HCT116 (cell line): ENCODE measurements at places on chromosomes 13 and 19. TPM values are rescaled to one million over a fixed set of nuclear protein-coding genes. Genes with fewer than 3 reads are reported as not detected.
A peak's percentile ranks its signal among the peaks of the same experiment; 100 is the strongest.

DNA sequence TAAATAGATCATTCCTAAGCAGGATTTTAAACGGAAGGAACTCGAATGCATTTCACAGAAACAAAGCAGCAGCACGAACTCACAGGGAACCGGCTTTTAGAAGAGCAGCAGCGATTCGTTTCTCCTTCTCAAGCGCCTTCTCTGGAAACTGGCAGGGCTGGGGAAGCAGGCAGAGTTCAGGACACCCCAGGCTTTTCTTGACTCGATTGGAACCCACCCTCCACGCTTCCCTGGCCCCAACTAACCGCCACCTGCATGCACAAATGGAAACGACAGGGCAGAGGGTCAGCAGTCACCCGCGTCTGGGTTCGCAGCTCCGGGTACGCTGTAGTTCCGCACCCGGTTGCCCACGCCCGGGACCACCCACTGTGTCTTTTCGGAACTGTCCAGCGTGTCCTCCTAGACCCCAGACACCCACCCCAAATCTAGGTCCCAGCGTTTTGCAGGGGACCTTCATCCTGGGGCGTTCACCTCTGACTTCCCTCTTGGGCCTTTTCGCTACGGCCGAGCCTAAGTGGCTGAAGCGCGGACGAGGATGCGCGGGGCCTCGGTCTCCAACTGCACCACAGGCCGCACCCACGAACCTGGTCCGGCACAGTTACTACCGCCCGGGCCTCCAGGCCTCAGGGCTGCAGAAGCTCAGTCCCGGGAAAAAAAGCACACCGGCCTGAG, 500 bp downstream of the ZFP30 start:
- H3K27ac ChIP-seq = peak overlapping the region; percentile 59
- DNase-seq = no peak
- no peaks in the 10 kb centered on the region for H3K27me3 ChIP-seq
- H3K4me1 ChIP-seq = peaks cover 12% of the 10 kb centered on the region; the same call in 1 of the 2 replicates

The DAND5 gene
- total RNA-seq = 0.25 TPM

The ZNF429 gene
- total RNA-seq = 0.42 TPM

The CCDC169 gene
- total RNA-seq = not detected

DNA sequence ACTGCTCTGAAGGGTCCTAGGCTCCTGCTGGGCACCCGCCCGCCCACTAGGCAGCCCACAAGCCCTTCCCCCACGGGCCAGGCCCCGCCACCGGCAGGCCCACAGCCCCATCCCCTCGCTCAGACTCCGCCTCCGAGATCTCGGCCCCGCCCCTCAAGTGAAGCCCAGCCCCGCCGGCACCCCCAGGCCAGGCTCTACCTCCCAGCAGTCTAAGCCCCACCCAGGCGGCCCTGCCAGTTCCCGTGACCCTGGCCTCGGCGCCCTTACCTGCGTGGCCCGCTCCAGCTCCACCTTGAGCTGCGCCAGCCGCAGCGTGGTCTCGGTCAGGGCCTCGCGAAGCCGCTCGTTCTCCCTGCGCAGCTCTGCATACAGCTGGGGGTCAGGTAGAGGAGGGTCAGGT, 16.3 kb downstream of the EPS8L1 start:
- H3K27ac ChIP-seq = no peak overlapping the region
- H3K4me3 ChIP-seq = no peak overlapping the region
- DNase-seq = no peak

GRCh38 chr19:4774136-4774535, 17.4 kb upstream of the FEM1A start:
- no peaks in the 10 kb centered on the region for H3K36me3 ChIP-seq
- no peak overlapping the region for H3K27ac ChIP-seq
- DNase-seq = no peak
- H3K27me3 ChIP-seq = 0 out of 2 replicates have a peak, but pooled peaks cover 4% of the 10 kb centered on the region
- no peak overlapping the region for H3K4me3 ChIP-seq

DNA sequence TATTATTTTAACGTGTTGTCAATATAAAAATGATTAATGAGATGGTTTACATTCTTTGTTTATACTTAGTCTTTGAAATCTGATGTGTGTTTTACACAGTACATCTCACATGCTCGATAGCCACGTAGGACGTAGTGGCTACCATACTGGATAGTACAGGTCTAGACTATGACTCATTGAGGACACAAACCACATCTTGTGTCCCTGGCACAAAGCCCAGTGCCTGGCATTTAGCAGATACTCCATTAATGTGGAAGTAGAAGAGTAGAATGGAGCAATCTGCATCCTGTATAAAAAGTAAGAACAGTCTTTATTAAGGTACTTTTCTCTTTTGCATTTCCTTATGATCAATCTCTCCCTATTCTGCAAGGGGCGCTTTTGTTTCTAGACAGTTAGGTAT, 49.0 kb upstream of the FRY start:
- H3K36me3 ChIP-seq = no peaks in the 10 kb centered on the region
- H3K4me1 ChIP-seq = peaks cover 12% of the 10 kb centered on the region
- peak; percentile 63 for DNase-seq
- H3K4me3 ChIP-seq = no peak overlapping the region

The KLF1 gene
- total RNA-seq = not detected

The PODNL1 gene
- total RNA-seq = 0.71 TPM

DNA sequence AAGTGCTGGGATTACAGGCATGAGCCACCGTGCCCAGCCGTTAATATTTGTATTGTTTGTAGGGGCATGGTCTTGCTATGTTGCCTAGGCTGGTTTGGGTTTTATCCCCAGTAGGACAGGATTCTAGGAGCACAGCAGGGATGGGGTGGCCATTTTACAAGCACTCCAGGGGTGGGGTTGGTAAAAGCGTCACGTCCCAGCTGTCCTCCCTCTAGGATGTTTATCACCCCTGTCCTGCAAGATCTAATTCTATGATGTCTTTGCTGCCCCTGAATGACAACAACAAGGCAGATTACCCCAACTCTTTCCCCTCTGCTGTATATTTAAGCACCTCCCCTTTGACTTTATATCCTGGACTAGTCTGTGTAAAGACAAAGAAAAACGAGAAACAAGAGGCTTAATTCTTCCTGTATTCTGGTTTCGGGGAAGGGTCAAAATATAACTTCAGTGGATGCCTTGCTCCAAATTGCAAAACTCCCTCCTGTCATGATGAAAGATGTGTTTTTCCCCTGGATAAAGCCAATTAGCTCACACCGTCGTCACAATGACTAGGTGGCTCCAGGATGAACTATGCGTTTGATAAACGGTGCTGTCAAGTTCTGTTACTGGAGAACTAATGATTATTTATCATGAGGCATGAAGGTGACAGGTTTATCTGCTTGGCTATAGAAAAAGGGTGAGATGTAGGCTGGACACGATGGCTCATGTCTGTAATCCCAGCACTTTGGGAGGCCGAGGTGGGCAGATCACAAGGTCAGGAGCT, 27.8 kb upstream of the OR1M1 start:
- H3K27ac ChIP-seq = no peak overlapping the region
- peaks cover 26% of the 10 kb centered on the region for H3K4me1 ChIP-seq
- H3K27me3 ChIP-seq = no peaks in the 10 kb centered on the region
- no peak for DNase-seq

DNA sequence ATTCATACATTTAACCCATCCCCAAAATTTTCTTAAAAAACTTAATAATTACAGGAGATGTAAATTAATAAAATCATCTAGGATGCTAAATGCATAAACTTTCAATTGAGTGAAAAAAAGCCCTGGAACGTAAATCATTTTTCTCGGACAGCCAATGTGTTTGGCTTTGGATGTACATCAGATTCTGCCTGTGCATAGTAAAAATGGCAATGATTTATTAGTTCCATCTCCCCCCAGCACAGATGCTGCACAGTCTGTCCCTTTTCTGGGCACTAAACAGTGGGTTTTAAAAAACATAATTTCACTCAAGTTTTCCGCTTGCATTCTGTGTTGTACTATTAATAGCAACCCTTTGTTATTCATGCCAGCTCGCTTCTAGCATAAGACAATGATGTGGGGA, 147.7 kb downstream of the TM9SF2 start:
- no peaks in the 10 kb centered on the region for H3K4me1 ChIP-seq
- no peaks in the 10 kb centered on the region for H3K36me3 ChIP-seq
- no peak for DNase-seq
- no peak overlapping the region for H3K27ac ChIP-seq

The RAB8A gene
- 116 TPM for total RNA-seq

The BRME1 gene
- total RNA-seq = 1.7 TPM

GRCh38 chr19:5717215-5717935, 2.6 kb downstream of the LONP1 start:
- peaks cover 26% of the 10 kb centered on the region; the same call in 1 of the 2 replicates for H3K36me3 ChIP-seq
- H3K4me1 ChIP-seq = peaks cover 10% of the 10 kb centered on the region
- peak overlapping the region; percentile 100; the same call in 1 of the 2 replicates for H3K4me3 ChIP-seq

DNA sequence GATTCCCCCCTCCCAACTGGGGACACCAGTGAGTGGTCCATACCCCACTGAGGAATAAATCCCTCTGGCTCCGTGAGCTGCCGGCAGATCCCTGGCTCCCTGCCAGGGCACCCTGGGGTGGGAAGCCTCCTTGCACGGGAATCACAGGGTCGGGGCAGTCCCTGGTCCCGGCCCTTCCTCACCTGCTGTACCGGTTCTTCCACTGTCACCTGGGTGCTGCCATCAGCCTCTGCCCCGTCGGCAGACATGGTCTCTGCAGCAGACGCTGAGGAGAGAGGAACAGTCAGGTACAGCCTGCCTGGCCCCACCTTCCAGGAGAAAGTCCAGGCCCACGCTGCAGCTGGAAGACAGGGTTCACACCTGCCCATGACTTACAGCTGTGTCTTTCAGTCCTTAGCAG, 6.3 kb downstream of the PLIN3 start:
- peak overlapping the region; percentile 36 for H3K27ac ChIP-seq
- H3K36me3 ChIP-seq = peaks cover 20% of the 10 kb centered on the region
- no peak for DNase-seq
- peaks cover 28% of the 10 kb centered on the region for H3K4me1 ChIP-seq
- H3K27me3 ChIP-seq = no peaks in the 10 kb centered on the region

The LEUTX gene
- total RNA-seq = not detected

GRCh38 chr19:38385804-38386257, 2.0 kb downstream of the GGN start:
- DNase-seq = no peak
- H3K4me1 ChIP-seq = peaks cover 8% of the 10 kb centered on the region
- H3K27me3 ChIP-seq = no peaks in the 10 kb centered on the region
- no peak overlapping the region; the same call in 1 of the 2 replicates for H3K27ac ChIP-seq

GRCh38 chr13:21434588-21434987, 24.5 kb downstream of the ZDHHC20 start:
- peaks cover 14% of the 10 kb centered on the region for H3K4me1 ChIP-seq
- DNase-seq = no peak

The ADAMTSL5 gene
- total RNA-seq = 24.0 TPM

GRCh38 chr19:10620786-10621185, 4.6 kb upstream of the SLC44A2 start:
- H3K4me3 ChIP-seq = no peak overlapping the region
- H3K27me3 ChIP-seq = no peaks in the 10 kb centered on the region
- DNase-seq = no peak
- peaks cover 75% of the 10 kb centered on the region for H3K4me1 ChIP-seq

The TNFSF9 gene
- total RNA-seq = 25.1 TPM

DNA sequence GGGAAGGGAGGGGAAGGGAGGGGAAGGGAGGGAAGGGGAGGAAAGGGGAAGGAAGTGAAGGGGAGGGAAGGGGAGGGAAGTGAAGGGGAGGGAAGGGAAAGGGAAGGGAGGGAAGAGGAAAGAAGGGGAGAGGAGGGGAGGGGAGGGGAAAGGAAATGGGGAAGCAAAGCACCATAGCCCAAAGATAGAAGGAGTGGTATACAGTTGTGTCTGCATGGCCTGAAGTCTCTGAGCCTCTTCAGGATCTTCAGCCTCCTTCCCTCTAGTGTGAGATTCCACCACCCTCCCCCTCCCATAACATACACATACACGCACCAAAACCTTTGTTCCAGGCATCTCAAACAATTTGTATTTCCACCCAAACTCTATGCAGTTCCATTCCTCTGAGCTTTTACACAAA, 96.2 kb upstream of the SERP2 start:
- no peak overlapping the region for H3K4me3 ChIP-seq
- peaks cover 16% of the 10 kb centered on the region for H3K4me1 ChIP-seq
- H3K27me3 ChIP-seq = no peaks in the 10 kb centered on the region
- DNase-seq = no peak

DNA sequence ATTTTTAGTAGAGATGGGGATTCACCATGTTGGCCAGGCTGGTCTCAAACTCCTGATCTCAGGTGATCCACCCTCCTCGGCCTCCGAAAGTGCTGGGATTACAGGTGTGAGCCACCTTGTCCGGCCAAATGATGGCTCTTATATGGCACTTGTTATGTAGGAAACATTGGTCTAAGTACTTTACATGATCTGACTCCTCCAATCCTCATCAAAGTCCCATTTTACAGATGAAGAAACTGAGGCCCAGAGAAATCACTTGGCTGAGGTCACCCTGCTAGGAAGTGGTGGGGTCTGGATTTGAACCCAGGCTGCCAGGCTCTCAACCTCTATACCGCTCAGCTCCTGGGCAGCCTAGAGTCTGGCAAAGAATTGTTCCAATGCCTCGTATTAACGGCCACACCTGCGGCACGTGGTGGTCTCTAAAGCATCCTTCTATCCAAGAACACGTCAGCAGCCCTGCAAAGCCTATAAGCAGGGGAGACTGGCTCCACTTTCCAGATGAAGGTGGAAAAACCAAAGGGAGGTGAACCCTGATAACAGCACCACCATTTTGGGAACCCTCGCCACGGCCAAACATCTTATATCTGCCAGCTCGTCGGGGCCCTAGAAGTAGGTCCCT, 18.1 kb downstream of the SHANK1 start:
- no peak for DNase-seq
- H3K36me3 ChIP-seq = no peaks in the 10 kb centered on the region
- H3K27ac ChIP-seq = no peak overlapping the region
- no peaks in the 10 kb centered on the region for H3K4me1 ChIP-seq
- no peak overlapping the region for H3K4me3 ChIP-seq

The PEG3 gene
- total RNA-seq = 0.34 TPM

DNA sequence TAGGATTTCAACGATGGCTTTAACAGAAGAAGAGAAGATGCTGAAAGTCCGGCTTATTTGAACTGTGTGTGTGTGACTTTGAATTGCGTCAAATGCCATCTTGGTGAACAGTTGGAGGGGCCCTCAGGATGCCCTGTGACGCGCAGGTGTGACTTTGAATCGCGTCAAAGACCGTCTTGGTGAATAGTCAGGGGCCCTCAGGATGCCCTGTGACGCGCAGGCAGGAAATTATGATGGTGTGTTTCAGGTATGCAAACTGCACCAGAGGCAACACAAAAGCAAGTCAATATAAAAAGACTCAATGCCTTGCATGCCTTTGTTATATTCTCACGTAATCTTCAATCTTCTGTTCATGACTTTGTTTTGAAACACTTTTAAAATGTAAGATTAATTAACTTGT, 29.2 kb downstream of the ATP11A start:
- DNase-seq = no peak
- no peak overlapping the region for H3K27ac ChIP-seq
- no peak overlapping the region for H3K4me3 ChIP-seq
- no peaks in the 10 kb centered on the region for H3K36me3 ChIP-seq
- peaks cover 64% of the 10 kb centered on the region for H3K4me1 ChIP-seq
- H3K27me3 ChIP-seq = no peaks in the 10 kb centered on the region

The GTF3A gene
- total RNA-seq = 102 TPM

The NR1H2 gene
- 40.3 TPM for total RNA-seq
